Posterior cingulate gyrus (tissue), 11 donors: ENCODE measurements at places on chromosomes 6 and 20.

DNA sequence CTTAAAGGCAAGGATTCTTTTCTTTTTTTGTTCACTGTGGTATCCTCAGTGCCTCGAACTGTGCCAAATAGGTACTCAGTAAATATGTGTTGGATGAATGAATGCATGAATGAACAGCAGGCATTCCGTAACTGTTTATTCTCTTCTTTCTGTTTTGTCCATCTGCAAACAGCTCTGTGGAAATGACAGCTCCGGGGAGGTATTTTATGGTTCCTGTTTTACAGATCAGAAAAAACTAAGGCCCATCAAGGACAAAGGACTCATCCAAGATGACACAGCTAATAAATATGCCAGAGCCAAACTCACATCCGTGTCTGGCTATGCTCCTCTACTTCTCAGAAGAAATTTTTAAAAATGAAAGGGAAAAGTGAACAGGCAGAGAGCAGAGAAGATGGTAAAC is 21.0 kb downstream of the JPH2 start:
- DNase-seq = no peak

GRCh38 chr6:2229742-2230141 is 15.7 kb downstream of the GMDS start:
- no peak for DNase-seq

DNA sequence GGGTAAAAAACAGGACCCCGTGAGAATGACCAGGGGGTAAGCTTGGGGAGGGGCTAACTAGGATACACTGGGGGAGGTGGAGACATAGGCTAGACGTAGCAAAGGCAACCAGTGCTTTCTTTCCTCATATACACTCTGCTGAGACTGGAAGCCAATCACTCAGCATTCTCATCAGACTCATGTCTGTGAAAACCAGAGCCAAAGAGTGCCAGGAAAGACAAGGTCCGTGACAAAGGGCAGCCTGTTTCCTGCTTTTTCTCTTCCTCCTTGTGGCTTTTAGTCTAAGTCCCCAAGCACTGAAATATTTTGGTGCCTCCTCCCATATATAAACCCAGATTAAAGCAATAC is 97.9 kb upstream of the NEDD9 start:
- DNase-seq = no peak

DNA sequence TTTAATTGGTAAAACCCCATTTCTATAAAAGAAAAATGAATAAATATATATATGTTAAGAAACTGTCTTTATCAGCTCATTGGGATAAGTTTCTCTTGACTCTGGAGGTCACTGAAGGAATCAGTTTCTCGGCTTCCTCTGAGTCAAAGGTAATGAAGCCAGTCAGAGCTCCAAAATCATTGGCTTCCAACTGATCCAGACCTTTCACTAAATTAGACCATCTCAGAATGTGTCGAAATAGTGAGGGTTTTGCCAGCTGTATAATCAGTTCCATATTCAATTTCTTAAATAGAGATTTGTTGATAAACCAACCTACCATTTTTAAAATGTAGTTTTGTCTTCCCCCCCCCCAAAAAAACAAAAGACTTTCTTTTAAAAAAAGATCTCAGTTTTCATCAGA is 60.5 kb upstream of the SRSF6 start:
- no peak for DNase-seq

DNA sequence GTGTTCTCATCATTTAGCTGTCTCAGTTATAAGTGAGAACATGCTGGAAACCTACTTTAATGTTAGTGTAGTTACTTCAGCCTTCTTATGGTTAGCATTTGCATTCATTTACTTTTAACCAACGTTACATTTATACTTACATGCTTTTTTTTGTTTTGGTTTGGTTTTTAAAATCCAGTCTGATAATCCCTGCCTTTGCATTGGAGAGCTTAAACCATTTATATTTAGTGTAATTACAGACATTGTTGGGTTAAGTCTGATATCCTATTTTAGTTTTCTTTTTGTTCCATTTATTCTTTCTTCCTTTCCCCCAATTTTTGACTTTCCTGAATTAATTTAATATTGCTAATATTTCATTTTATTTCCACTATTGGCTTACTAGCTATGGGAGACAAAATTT is 70.2 kb downstream of the AIG1 start:
- DNase-seq = no peak

GRCh38 chr6:46248143-46248542 is 77.4 kb upstream of the ENPP5 start:
- DNase-seq = no peak

DNA sequence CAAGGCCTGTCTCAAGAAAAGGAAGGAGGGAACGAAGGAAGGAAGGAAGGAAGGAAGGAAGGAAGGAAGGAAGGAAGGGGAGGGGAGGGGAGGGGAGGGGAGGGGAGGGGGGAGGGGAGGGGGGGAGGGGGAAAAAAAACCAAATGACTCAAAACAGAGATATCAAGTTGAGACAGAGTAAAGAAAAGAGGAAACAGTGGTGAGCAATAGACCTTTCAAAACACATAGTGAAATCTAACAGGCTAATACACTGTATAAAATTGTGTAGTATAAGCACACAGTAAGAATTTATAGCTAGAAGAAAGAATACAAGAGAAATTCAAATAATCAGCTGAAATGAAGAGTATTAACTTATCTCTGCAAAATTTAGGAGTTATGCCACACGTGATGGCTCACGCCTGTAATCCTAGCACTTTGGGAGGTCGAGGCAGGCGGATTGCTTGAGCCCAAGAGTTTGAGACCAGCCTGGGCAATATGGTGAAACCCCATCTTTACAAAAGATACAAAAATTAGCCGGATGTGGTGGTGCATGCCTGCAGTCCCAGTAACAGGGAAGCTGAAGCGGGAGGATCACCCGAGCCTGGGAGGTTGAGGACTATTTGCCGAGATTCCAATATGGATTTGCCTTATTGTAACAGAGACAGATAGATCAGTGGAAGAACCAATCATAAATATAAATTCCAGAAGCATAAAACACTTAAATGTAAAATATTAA is 123.2 kb downstream of the PRND start:
- DNase-seq = no peak

- DNase-seq = no peak
These were observed 393.7 kb downstream of the FRK start for GRCh38 chr6:115666997-115667396.
